ENCODE measurements at places on chromosomes 16 and 17. TPM values are rescaled to one million over a fixed set of nuclear protein-coding genes. Genes with fewer than 3 reads are reported as not detected.

Gene SPN
- total RNA-seq = 0.85 TPM

Gene RCVRN
- 0.90 TPM for total RNA-seq

Gene IGFALS
- 0.11 TPM for total RNA-seq

Gene TBC1D3E
- 0.26 TPM for total RNA-seq

Gene TMEM100
- total RNA-seq = 36.0 TPM

Gene NUP93
- total RNA-seq = 49.0 TPM

Gene ASIC2
- total RNA-seq = 1.1 TPM

Gene SOCS1
- total RNA-seq = 6.9 TPM

Gene MRM3
- total RNA-seq = 9.9 TPM

Gene SP2
- 1.9 TPM for total RNA-seq

Gene EVPL
- total RNA-seq = 12.5 TPM

Gene TTLL6
- not detected for total RNA-seq

Gene MMP28
- total RNA-seq = 13.2 TPM

Gene TMEM235
- total RNA-seq = not detected

Gene SOCS3
- 16.5 TPM for total RNA-seq

Gene MYH2
- 1.7 TPM for total RNA-seq

Gene HP
- total RNA-seq = 0.95 TPM
